Thymus (tissue), 14 donors: ENCODE measurements at places on chromosomes 7 and 10. TPM values are rescaled to one million over a fixed set of nuclear protein-coding genes. Genes with fewer than 3 reads are reported as not detected.

The PHYHIPL gene
- polyA plus RNA-seq = 1.9 TPM

The TCAF2 gene
- 3.3 TPM for polyA plus RNA-seq

The CLDN15 gene
- polyA plus RNA-seq = 34.2 TPM

The MALRD1 gene
- polyA plus RNA-seq = 0.27 TPM

The TBXAS1 gene
- 16.3 TPM for polyA plus RNA-seq

The DNA2 gene
- polyA plus RNA-seq = 3.5 TPM

The ASB10 gene
- 0.05 TPM for polyA plus RNA-seq

The C10orf120 gene
- 0.02 TPM for polyA plus RNA-seq
